ENCODE measurements at places on chromosomes 6 and 20. TPM values are rescaled to one million over a fixed set of nuclear protein-coding genes. Genes with fewer than 3 reads are reported as not detected.

The KCNS1 gene
- not detected for total RNA-seq

The BPIFB2 gene
- not detected for total RNA-seq

DNA sequence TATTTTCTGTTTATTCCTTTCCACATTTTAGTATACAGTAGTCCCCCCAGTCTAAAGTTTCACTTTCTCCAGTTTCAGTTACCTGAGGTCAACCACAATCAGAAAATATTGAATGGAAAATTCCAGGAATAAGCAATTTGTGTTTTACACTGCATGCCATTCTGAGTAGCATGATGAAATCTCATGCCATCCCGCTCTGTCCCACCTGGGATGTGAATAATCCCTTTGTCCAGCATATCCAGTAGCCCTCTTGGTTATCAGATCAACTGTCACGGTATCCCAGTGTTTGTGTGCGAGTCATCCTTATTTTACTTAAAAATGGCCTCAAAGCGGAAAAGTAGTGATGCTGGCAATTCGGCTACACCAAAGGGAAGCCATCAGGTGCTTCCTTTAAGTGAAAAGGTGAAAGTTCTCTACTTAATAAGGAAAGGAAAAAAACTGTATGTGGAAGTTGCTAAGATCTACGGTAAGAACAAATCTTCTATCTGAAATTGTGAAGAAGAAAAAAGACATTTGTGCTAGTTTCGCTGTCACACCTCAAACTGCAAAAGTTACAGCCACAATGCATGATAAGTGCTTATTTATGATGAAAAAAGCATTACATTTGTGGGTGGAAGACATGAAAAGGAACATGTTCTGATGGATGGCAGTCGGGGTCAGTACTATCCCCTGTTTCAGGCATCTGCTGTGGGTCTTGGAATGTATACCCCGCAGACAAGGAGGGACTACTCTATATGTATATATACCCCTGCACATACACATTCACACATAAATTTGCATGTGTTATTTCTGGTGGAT is 11.3 kb downstream of the NOX3 start:
- DNase-seq = peak; percentile 4

The HNF4A gene
- total RNA-seq = not detected

GRCh38 chr20:8150591-8150990 is 18.5 kb downstream of the PLCB1 start:
- no peak for DNase-seq

The NRSN1 gene
- not detected for total RNA-seq

The SNRNP48 gene
- total RNA-seq = 19.6 TPM

The CCN2 gene
- total RNA-seq = 292 TPM

DNA sequence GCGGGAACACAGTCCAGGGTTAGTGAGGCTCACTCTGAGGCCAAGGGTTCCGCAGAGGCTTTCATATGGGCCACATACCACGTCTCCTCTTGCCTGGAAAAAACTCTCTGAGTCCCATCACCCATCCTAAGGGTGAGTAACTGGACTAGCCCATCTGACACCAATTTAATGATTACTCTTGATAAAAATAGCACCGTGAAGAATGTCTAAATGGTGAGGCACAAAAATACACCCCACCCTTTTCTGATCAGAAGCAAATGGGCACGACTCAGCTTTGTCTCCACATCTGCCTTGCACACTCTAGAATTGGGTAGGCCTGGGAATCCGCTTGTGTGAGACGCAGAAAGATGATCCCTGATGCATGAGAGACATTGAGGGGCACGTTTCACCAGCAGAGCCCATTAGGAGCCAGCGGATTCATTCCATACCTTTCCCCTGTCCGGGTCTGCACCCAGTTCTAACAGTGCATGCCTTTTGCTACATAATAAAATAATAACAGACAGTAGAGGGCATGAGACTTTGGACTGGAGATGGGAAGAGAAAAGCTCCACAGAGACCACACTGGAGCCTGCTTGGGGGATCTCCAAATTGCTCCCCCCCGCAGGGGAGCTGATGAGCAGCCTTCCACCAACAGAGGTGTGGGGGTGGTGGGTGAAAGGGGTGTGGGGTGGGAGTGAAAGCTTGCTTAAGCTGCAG is 110.0 kb upstream of the KCNK16 start:
- DNase-seq = no peak

DNA sequence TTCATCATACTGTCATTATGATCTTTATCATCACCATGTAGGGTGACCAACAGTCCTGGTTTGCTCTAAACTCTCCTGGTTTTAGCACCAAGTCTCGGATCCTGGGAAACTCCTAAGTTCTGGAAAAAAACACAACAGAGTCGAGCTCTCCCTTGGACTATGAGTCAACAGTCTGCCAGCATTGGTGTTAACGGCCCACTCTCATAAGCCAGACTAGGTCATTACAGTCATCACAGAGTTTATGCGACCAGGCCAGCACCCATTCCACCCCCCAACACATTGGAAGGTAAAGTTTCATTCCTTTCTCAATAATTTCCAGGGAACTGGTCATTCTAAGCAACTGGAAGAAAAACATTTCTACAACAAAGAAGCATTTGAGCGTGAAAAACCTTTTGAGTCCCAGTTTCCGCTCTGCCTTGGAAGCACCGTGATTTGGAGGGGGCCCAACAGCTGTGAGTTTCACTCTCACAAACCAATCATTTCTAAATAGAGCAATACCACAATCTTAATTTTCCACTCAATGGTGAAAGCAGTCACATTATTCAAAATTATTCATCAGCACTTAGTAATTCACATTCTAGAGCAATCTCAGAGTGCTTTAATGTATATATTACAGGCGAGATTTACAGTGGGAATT is 445.0 kb downstream of the CDH26 start:
- no peak for DNase-seq

The SLC17A3 gene
- not detected for total RNA-seq

DNA sequence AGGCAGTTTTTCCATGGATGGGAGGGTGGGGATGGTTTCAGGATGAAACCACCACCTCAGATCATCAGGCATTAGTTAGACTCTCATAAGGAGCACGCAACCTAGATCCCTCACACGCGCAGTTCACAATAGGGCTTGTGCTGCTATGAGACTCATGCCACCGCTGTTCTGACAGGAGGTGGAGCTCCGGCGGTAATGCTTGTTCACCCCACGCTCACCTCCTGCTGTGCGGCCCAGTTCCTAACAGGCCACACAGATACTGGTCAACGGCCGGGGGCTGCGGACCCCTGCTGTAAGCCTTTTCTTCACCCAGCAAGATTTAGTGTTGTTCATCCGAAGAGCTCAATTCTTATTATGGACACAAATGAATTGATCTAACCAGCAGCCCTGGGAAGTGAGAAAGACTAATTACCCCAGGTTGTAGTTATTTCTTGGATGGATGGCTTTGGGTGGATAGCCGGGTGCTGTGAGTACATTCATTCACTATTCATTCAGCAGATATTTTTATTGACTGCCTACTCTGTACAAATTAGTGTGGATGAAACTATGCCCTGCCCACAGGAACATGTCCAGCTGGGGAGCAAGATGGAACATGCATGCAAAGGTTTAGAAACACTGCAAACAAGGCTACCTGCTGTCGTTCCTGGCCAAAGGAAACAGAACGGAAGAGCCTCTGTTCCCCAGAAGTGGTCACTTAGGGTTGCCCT is 57.2 kb downstream of the RIOK1 start:
- no peak for DNase-seq

DNA sequence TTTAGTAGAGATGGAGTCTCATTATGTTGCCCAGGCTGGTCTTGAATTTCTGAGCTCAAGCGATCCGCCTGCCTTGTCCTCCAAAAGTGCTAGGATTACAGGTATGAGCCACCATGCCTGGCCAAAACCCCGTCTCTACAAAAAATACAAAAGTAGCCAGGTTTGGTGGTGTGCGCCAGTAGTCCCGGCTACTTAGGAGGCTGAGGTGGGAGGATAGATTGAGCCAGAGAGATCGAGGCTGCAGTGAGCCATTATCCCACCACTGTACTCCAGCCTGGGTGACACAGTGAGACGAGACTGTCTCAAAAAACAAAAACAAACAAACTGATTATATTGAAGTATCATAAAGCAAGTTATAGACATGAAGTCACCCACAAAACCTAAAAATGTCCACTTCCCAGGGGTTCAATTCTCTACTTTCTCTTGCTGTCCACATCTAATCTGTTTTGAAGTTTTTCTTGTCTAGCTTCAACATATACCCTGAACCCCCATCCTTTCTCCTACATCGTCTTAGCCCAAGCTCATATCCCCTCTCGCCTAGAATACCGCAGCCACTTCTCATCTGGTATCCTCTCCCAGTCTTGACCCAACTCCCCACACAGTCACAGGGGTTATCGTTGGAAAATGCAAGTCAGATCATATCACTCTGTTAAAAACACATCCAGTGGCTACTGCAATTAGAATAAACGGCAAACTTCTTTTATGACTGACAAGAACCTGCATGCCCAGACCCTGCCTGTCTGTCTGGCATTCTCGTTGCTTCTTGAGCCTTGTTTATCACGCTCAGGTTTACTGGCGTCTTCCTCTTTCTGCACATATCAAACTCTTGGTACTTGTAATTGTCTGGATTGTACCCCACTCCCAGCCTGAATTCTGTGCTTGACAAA is 20.1 kb upstream of the NCOA3 start:
- no peak for DNase-seq

DNA sequence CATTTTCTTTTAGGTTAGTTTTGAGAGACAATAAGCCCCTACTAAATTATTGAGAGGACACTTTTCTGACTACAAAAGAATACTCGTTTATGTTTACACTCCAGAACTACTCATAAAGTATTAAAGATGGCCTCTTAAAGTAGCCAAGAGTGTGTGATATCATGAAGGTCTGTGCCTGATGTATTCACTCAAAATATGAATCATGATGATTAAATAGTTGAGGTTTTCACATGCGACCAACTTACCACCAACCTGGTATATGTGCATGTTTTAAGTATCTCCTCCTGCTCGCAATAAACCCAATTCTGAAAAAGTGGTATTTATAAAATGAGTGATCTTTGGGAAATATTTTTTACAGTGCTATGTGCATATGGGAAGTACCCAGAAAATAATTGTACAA is 43.9 kb downstream of the IL20RA start:
- DNase-seq = no peak

The GSTA3 gene
- not detected for total RNA-seq

The FLRT3 gene
- total RNA-seq = 1.3 TPM

The TGM2 gene
- 34.9 TPM for total RNA-seq

- no peak for DNase-seq
Observed at GRCh38 chr6:169895000-169895759, 143.8 kb downstream of the ERMARD start.

DNA sequence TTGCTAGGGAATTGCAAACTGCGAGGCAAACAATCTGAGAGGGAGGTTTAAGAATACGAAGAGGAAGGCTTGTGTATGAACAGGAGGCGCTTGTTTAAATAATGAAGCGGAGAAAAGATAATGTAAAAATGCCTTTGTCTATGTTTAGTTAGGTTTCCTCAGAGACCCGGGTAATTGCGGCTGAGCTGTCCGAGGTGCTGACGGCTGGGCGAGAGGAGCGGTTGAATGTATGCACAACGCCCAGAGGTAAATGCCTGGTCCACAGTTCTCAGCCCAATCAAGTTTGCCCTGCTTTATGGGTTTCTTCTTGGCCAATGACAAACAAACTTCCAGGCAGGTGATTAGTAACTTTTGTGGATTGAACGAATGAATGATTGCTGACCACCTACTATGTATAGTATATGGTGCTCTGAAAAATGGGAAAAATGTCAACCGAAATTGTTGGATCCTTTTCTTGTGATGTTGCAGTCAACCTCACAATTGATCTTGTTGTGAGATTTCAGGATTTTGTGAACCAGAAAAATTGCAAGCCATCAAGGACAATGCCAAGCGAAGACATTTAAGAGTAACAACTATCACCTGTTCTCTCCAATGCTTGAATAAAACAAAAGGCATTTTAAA is 38.3 kb upstream of the SLC32A1 start:
- peak; percentile 16 for DNase-seq
